ENCODE measurements at places on chromosomes 1 and 21. TPM values are rescaled to one million over a fixed set of nuclear protein-coding genes. Genes with fewer than 3 reads are reported as not detected.

DNA sequence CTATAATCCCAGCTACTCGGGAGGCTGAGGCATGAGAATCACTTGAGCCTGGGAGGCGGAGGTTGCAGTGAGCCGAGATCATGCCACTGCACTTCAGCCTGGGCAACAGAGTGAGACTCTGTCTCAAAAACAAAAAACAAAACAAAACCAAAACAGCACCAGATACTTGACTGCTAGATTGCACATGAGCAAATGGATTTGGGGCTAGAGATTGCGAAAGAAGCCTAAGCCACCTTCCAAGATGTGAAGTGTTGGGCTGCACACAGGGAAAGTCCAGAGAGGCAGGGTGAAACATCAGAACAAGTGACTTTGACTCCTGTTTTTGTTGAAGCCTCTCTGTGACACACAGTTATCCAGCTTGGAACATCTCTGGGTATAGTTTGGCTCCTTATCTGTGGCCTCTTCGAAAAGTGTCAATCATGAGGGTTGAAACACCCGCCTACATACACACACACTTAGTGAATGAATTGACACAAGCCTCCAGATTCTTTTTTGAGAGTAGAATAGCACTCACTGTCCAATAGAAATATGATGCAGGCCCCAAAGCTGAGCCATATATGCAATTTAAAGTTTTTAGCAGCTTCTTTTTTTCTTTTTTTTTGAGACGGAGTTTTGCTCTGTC is 34.2 kb upstream of the GPR137B start:
- DNase-seq, result no peak

GRCh38 chr21:14453339-14454015 is 70.5 kb upstream of the HSPA13 start:
- no peak for DNase-seq

DNA sequence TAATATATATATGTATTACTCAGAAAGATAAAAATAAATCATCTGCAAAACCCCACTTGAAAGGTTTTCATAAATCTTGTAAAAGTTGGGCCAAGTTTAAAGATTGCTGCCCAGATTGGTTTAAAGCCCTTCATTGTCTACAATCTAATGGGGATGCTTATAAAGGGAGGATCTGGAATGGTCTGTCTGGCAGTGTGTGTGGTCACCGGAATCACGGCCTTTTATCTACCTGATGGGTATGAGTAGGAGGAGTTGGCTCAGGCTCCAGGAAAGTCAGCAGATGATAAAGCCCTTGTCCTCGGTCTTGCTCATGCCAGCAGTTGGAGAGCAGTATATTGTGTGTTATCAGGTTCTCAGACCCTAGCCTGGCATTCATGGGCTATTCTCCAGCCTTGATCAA is 197.7 kb downstream of the ROR1 start:
- no peak for DNase-seq

DNA sequence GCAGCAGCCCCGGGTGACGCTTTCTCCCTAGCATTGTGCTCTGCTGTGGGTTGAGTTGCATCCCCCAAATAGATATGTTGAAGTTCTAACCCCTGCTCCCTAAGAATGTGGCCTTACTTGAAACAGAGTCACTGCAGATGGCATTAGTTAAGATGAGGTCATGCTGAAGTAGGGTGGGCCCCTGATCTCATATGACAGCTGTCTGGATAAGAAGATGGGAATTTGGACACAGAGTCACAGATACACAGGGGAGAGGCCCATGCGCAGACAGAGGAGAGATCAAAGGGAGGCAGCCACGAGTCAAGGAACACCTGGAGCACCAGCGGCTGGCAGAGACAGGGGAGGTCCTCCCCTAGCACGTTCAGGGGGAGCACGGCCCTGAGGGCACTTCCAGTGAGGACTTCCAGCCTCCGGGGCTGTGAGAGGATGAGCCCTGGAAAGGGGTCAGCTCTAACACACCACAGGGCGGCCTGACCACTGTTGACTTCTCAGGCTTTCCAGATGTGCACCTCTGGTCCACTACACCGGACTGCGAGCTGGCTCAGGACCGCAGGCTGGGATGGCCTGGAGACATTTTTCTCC is 46.4 kb downstream of the ABCG1 start:
- DNase-seq, result no peak

- DNase-seq, result no peak
These were observed 1093.9 kb downstream of the ADGRL2 start for GRCh38 chr1:82894635-82895034.

GRCh38 chr1:7561331-7561921 is 209.7 kb upstream of the VAMP3 start:
- no peak for DNase-seq

GRCh38 chr1:234918961-234919761 is 209.5 kb downstream of the TOMM20 start:
- DNase-seq, result no peak

DNA sequence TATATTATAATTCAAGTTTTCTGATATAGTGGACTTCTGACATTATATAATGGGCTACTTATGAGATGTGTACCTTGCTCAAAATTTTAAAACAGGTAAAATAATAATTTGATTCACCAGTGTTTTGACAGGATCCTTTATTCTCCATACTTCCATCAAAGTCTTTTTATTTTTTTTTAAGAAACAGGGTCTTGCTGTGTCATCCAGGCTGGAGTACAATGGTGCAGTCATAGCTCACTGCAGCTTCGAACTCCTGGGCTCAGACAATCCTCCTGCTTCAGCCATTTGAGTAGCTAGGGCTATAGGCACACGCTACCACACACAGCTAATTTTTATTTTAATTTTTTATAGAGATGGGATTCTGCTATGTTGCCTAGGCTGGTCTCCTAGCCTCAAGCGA is 129.4 kb downstream of the NRDC start:
- no peak for DNase-seq

- DNase-seq, result no peak
These were observed 431.4 kb downstream of the NEGR1 start for GRCh38 chr1:71850936-71851335.

GRCh38 chr1:244056577-244056976 is 5.5 kb downstream of the ZBTB18 start:
- DNase-seq, result no peak

- DNase-seq, result no peak
These were observed 2.9 kb downstream of the LHX8 start for GRCh38 chr1:75136921-75137641.

GRCh38 chr1:22763487-22764200 is 53.0 kb downstream of the EPHB2 start:
- no peak for DNase-seq

- peak; percentile 82 for DNase-seq
These were observed 56.3 kb downstream of the NVL start for GRCh38 chr1:224273641-224274040.

GRCh38 chr1:164780111-164780812 is 221.3 kb downstream of the PBX1 start:
- no peak for DNase-seq

DNA sequence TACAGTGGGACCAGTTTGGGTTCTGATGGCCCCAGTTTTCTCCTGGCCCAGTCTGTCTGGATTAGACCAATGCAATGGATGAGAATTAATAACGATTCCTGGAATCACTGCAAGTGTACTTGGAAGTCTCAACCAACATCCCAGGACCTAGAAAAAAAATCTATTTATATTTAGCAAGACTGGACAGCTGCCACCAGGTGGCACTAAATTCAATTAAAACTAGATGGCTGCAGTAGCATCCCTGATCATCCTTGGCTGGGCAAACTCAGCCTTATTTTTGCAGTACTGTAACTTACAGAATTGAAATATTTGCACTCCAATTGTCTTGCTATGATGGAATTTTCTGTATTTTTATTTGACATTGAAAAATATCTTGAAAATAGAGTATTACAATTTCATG is 165.7 kb downstream of the NCAM2 start:
- peak; percentile 50 for DNase-seq

DNA sequence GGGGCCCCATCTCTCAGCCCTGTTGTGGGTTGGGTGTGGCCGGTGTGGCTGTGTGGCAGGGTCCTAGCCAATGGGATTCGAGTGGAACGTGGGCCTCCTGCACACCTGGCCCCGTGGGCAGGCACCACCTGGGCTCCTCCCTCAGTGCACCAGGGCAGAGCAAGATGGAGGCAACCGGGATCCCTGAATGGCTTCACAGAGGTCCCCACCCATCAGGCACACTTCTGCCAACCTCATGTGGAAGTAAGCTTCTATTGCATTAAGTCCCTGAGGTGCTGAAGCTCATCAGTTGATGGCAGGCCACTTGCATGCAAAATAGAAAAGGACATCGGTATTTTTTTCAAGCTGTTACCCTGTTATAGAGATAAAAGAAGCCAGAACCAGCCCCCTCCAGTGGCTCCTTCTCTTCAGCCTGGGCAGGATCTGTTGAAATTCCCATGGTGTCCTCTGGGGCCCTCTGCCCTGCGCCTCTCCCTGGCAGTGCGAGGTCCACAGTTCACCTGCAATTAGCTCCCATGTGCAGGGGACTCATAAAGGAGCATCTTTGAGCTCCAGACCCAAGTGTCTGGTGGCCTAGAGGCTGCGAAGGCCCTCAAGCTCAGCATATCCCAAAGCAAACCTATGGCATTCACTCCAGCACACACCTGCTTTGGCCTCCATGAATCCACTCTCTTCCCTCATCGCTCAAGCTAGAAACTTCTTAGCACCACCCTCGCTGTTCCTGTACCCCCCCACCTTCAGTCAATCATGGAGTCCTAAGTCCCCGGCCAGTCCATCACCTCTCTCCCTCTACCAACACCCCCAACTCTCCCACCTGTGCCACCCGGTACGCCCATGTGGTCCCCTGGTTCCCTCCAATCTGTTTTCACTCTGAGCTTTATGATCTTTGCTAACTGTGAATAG is 2.1 kb upstream of the SLC45A1 start:
- DNase-seq, result no peak

- DNase-seq, result no peak
These were observed 656.7 kb downstream of the AJAP1 start for GRCh38 chr1:5311147-5311546.

DNA sequence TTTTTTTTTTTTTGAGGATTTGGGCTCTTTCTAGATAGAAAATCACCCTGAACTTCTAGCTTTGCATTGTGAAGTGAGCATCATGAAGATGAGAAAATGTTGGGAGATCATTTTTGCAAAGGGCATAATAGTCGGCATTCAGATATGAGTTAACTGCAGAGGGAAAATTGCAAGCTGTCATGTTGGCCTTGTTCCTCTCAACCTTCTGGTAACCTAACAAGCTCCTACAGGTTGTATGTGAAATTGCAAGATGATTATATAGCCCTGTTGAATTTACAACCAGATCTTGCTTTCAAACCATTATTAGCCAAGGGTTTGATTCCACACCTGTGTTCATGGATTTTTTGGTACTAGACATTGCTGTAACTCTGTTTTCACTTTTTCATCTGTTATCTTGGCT is 2.2 kb downstream of the ELOA start:
- DNase-seq, result no peak

DNA sequence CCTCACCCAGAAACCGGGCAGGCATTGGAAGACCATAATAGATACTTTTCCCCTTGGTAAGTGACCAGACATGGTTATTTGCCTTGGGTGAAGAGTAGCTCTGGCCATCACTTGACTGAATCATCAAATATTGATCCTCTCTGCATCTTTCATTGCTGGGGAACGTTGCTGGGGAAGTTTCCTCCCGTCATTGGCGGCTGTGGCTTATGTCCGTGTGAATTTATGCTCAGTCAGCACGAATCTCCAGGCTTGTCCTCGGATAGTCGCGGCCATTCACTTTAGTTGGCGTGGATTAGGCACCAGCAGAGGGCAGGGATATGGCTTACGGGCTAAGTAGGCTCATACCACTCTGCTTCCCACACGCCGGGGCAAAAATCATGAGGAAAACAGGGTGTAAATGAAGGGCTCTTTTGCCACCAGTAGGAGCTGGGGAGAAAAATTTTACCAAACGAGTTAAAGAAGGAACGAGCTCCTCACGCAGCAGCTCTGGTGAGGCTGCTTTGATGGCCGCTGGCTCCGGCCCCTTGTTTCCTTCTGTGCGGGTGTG is 473.4 kb downstream of the CAMTA1 start:
- no peak for DNase-seq

- DNase-seq, result peak; percentile 51
These were observed 3.7 kb downstream of the FASLG start for GRCh38 chr1:172662464-172663109.

DNA sequence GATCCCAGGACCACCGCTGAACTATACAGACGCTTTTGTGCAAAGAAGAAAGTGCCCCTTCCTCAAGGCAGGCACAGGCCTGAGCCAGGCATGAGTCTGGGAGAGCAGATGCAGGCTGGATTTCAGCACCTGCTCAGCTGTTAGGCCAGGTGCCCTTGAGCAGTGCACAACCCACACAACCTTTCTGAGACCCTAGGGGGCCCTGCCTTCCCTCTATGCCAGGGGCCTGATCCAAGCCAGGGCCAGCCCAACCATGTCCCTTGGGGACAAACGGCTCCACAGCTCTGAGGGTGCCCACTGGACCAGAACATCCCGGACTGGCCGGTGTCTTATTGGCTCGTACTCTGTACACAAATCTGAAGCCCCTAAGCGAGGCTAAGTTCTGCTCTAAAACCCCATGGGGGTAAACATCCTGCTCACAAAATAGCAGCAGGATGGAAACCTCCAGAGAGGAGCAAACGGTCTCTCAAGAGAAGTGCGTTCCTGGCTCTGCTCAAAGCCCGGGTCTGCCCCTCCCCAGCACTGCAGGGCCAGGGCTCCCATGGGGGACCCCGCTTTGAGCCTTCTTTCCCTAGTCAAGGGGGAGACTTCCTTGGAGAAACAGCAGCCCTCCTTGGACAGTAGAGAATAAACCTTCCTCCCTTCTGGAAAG is 275.1 kb downstream of the NPHP4 start:
- DNase-seq, result no peak

DNA sequence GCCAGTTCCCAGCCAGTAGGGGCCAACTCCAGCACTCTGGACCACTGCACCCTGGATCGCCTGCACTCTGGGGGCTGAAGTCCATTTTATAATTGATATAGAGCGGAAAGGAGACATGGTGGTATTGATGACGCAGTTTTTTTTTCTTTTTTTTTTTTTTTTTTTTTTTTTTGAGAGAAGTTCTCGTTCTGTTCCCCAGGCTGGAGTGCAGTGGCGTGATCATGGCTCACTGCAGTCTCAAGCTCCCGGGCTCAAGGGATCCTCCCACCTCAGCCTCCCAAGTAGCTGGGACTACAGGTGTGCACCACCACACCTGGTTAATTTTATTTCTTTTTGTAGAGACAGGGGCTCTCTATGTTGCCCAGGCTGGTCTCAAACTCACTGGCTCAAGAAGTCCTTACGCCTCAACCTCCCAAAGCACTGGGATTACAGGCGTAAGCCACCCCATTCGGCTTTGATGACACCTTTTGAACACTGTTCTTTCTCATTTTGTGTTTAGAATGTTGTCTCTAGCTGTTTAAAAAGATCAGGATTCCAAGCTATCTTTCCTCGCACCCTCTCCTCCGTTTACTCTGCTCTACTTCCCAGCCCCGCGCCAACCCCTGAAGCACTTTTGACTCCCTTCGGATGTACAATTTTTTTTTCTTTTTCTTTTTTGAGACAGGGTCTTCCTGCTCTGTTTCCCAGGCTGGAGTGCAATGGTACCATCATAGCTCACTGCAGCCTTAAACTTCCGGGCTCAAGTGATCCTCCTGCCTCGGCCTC is 960 bp downstream of the MX2 start:
- no peak for DNase-seq

The LPAR3 gene
- total RNA-seq, result not detected

The SERPINC1 gene
- total RNA-seq, result not detected

The ZNF695 gene
- 11.4 TPM for total RNA-seq

The ACTL8 gene
- not detected for total RNA-seq

The SLC6A17 gene
- 0.34 TPM for total RNA-seq

The TRPM2 gene
- 0.98 TPM for total RNA-seq

The PLPP3 gene
- 2.8 TPM for total RNA-seq

The OR2G3 gene
- total RNA-seq, result not detected

The SLC19A2 gene
- 9.6 TPM for total RNA-seq

The FNDC10 gene
- not detected for total RNA-seq

The KCNT2 gene
- total RNA-seq, result 1.2 TPM

The NHLH1 gene
- not detected for total RNA-seq

The SPATA17 gene
- 0.12 TPM for total RNA-seq
